Type B pancreatic cell (in vitro differentiated cells): ENCODE measurements at places on chromosomes 2 and 18.

- DNase-seq, result no peak
Observed at GRCh38 chr2:30984148-30984547, 154.1 kb downstream of the GALNT14 start.

- DNase-seq, result no peak
Observed at GRCh38 chr2:96554293-96555145, 18.0 kb downstream of the ARID5A start.

DNA sequence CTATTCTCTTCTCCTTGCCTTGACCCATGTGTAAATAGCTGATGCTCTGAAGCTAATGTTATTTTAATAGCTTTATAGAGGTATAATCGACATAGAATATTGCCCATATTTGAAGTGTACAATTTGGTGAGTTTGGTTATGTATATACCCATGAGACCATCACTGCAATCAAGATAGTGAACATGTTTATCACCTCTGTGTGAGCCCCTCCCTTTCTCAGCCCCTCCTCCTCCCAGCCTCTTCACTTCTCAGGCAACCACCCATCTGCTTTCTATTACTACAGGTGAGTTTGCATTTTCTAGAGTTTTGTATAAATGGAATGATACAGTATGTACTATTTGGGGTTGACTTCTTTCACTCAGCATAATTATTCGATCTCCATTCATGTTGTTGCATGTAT, 181.1 kb downstream of the INO80D start:
- DNase-seq, result no peak

GRCh38 chr18:26133652-26134051, at the start of gene PSMA8:
Gene PSMA8, plus strand, starts transcription at chr18:26133869. Its CDS starts 97 bp downstream, at chr18:26133966.
- DNase-seq, result no peak

- no peak for DNase-seq
Observed at GRCh38 chr18:48392268-48392667, 16.9 kb downstream of the ZBTB7C start.

DNA sequence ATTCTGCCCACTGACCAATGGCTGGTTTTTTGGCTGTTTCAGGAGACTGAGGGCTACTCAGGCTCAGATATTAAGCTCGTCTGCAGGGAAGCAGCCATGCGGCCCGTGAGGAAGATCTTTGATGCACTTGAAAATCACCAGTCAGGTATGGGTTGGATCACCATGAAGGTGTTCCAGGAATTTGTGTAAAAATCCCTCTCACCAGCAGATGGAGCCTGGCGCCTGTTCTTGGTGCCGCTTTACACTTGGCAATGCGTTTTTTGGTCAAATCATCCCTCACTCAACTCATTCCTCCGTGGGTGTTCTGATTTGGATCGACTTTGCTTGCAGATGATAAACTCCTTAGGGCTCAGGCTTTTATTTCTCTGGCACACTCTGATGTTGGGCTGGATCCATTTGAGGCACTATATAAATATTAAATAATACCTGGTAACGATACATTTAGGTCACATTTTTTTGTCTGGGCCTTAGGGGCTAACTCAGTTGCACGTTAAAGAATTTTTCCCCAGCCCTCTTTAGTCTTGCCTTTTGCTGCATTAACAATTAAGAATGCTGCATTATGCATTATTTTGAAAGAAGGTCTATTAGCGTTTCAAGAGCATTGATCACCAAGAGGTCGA, 50.0 kb downstream of the HDHD2 start:
- no peak for DNase-seq

DNA sequence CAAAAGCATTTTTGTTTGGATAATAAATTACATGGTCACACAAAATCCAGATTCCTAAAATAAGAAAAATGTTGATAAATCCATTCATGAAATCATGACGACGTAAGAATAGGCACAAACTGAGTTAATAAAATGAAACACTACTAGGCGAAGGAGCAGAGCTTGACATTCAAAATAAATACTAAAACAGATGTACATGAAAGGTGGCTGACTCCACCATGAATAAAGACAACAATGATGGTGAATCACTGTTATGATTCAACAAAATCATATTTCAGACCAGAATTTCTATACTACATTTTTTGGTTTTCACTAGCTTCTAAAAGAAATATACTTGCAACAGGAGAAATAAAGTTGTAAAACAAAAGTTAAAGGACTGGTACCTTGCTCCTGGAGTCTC, 122.0 kb upstream of the RNU4ATAC start:
- no peak for DNase-seq
